ENCODE measurements at places on chromosomes 12 and 14.

DNA sequence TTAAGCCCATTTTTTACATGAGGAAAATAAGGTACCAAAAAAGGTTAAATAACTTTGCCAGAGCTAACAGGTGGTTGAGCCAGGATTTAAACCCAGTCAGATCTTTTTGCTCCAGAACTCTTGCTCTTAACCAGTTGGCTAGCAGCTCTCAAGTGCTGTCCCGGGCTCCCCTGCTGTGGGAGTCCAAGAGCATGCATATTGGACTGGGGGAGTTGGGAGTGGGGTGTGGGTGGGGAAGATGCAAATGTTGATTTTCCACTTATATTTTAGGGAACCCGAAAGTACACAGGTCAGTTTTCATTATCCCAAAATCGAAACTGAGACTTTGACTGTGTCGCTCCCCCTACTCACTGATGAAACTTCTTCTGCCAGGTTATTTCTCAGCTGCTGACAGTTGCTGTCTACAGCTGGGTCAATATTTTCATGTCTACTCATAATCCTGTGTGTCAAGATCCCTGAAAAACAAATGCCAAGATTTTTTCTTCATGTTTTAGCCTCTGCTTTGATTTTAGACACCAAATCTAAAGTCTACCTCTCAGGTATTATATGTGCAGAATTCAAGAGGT lies 172.3 kb upstream of the TMPO start:
- no peak for DNase-seq

DNA sequence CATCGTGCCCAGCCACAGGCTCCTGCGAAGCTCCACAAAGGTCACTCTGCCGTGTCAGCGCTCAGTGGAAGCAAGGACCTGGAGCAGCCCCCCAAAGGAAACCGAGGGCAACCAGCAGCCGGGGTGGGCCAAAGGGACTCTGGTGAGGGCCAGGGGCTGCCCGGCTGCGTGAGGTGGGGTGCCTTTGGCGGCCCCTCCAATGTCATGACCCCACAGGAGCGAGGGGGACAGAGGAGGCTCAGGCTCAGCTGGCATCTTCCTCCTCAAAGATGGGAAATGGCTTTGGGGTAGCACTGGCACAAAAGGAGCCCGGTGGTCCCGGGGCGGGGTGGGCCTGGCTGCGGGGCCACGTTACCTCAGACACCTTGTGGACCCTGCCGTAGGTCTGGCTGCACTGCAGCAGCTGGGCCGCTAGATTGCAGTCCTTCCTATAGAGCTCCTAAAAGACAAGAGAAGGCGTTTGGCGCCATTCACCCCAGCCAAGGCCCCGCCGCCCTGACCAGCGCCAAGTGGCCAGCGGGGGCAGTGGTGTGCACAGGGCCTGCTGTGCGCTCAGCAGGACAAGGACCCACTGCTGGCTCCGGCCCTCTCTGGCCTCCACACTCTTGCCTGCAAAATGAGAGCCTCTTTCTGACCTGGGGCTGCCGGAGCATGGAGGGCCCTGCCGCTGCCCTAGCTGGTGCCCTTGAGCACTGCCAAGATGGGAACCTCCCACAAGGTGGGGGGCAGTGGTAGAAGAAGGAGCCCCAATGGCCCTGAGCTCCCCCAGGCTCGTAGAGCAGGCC lies 46.9 kb downstream of the BEGAIN start:
- DNase-seq = no peak

GRCh38 chr14:46490238-46490685 lies 161.3 kb downstream of the RPL10L start:
- DNase-seq = no peak

GRCh38 chr12:126772171-126772864 lies 1494.7 kb upstream of the TMEM132C start:
- peak; percentile 4 for DNase-seq

Data from activated T-cell treated with anti-CD3 and anti-CD28 coated beads for 48 hours (primary cell).